ENCODE measurements at places on chromosomes 4 and X.

DNA sequence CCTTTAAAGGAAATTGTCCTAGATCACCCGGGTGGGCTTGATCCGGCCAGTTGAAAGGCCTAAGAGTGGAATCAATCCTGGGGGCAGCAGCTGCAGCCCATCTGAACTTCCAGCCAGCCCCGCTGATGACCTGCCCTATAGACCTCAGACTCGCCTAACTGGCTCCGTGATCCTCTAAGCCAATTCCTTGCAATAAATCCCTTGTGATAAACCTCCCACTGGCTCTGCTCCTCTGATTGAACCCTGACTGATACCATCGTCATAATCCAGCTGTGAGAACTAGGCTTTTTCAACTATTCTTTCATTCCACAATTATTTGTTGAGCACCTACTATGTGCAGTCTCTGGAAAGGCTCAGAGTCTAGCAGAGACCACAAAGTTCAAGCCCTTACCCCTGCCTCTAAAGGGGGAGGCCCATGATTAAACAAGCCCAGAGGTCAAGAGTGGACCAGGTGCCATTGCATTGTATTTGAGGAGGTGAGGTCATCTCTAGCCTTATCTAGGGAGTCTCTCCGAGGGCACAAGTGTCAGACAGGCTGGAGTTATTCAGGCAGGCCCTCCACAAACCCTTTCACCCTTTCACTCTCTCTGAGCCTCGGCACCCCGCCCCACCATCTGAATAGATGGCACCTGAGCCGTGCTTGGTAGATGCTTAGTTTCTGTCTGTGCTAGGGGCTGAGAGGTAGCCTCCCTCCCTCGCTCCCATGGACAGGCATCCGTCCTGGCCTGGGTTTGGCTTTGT, 20.5 kb upstream of the GPR78 start:
- no peak for DNase-seq

- DNase-seq: no peak
These were observed 364.5 kb downstream of the MAPK10 start for GRCh38 chr4:85995361-85995760.

DNA sequence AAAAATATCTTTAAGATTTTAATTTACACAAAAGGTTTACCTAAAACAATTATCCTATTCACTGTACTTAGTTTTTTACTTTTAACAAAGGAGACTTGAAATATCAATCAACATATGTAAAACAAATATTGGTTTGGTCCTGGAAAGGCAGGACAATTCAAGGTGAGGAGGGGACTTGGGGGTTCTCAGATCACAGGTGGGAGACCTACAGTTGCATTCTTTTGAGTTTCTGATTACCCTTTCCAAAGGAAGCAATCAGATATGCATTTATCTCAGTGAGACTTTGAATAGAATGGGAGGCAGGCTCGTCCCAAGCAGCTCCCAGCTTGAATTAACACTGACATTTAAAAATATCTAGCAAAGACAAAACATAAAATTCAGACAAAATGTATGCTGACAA, 1917.3 kb downstream of the C4orf33 start:
- no peak for DNase-seq

- DNase-seq: no peak
These were observed 79.5 kb upstream of the MAGEB10 start for GRCh38 chrX:27728291-27728690.

DNA sequence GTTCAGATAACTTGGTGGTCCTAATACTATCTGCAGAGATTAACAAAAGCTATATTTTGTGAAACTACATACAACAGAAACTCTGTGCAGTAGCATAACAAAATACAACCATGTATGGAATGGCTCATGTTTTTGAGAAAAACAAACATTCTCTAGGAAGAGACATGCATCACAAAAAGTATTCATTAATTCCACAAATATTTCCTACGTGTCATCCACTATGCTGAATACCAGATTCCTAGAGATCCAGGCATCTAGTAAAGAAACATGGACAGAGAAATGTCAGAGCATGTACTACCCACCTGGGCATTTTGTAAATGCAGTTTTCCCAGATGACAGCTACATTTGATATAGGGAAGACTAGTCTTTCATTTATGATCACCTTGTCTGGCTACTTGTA, 248.1 kb downstream of the OPHN1 start:
- no peak for DNase-seq

Data from T-cell (primary cell).